Osteoblast (primary cell): ENCODE measurements at places on chromosomes 6 and 20. TPM values are rescaled to one million over a fixed set of nuclear protein-coding genes. Genes with fewer than 3 reads are reported as not detected.

The RAD21L1 gene
- total RNA-seq, result not detected in 2 replicates

DNA sequence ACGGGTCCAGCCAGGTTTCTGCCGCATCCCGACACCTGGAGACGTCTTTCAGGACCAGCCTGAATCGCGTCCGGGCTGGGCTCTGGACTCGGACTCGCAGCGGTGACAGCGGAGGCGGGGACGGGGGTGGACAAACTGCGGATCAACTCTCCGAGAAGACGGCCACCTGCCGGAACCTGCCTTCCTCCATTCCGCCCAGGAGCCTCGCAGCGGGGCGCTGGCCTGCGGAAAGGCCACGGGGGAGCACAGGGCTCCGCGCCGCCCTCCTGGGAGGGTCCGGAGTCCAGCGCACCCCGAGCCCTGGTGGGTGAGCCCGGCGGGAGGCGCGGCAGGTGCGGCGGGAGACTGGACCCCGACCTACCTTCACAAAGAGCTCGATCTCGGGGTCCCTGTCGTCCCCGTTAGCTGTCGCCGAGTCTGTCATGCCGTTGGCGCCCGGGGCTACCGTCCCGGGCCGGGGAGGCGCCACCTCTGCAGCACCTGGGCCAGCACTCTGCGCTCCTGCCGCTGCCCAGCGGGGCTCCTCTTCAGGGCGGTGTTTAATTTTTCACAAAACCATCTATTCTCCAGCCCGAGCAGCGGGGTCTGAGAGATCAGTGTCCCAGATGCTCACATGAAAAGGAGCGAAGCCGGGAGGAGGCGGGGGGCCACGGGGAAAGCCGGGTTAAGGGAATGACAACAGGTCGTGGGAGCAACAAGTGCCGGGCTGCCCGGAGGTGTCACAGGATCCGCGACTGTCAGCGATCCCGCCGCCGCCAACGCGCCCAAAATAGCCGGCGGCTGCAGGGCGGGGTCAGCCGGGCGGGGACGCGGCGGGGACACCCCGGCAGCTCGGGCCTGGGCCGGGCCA, at the start of gene CLIC5:
Gene CLIC5 (minus strand): TSS at position 742 of the 850 bp plus-strand sequence. CDS start 318 bp downstream, at position 424.
- H3K4me1 ChIP-seq, result no peaks in the 10 kb centered on the region
- H3K27ac ChIP-seq, result no peak within 1 kb of the TSS
- peak; percentile 77 for DNase-seq
- H3K27me3 ChIP-seq, result peaks cover 52% of the 10 kb centered on the region
- H3K4me3 ChIP-seq, result peak within 1 kb of the TSS; percentile 23

DNA sequence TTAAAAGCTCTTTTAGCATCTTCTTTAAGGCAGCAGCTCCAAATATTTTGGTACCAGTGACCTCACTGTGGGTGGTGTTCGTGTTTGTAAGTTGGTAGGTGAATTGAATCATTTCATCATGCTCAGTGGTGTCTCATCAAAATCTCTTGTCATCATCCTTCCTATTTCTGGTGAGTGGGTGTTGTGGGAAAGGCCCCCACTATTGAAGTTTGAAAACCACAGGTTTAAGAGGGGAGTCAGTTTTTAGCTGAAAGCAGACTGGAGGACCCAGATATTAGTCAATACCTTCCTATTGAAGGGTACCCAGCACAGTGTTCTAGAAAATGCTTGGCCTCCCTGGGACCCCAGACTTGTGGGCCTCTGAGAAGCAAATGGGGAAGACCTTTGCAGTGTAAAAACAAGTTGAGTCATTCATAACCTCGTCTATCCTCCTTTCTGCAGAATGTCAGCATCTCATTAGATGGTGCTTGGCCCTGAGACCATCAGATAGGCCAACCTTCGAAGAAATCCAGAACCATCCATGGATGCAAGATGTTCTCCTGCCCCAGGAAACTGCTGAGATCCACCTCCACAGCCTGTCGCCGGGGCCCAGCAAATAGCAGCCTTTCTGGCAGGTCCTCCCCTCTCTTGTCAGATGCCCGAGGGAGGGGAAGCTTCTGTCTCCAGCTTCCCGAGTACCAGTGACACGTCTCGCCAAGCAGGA, 3.7 kb downstream of the PIM1 start:
- H3K27ac ChIP-seq, result peak overlapping the region; percentile 7
- peaks cover 36% of the 10 kb centered on the region for H3K36me3 ChIP-seq
- peaks cover 18% of the 10 kb centered on the region for H3K4me1 ChIP-seq
- H3K4me3 ChIP-seq, result no peak overlapping the region
- no peaks in the 10 kb centered on the region for H3K27me3 ChIP-seq
- DNase-seq, result peak; percentile 63

The GINS1 gene
- total RNA-seq, result 2.2 and 2.4 TPM in 2 replicates

The PLEKHG1 gene
- 0.36 and 0.88 TPM in 2 replicates for total RNA-seq

DNA sequence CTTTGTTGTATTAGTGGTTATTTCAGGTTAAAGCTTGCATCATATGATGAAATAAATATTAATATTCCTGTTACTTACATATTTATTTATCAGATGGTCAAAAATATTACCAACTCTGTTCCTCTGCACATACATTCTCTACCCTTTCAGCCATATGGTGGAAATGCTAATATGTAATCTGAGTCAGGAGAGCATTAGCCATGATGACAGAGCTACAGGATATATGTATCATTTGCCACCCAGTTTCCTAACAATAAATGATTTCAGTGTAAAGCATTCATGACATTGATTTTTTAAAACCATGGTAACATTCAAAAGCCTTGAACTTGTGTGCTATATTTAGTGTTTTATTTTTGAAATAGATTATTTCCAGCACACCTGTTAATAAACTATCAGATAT, 16.6 kb downstream of the POPDC3 start:
- no peak for DNase-seq
- no peak overlapping the region for H3K4me3 ChIP-seq
- peaks cover 5% of the 10 kb centered on the region for H3K36me3 ChIP-seq
- no peaks in the 10 kb centered on the region for H3K27me3 ChIP-seq
- no peak overlapping the region for H3K27ac ChIP-seq

- peaks cover 8% of the 10 kb centered on the region for H3K27me3 ChIP-seq
- no peak overlapping the region for H3K27ac ChIP-seq
- no peaks in the 10 kb centered on the region for H3K36me3 ChIP-seq
- DNase-seq, result no peak
- no peak overlapping the region for H3K4me3 ChIP-seq
Measured at GRCh38 chr20:61169874-61170273, 82.2 kb upstream of the CDH4 start.

The OXT gene
- total RNA-seq, result not detected in 2 replicates
